Activated CD8-positive, alpha-beta T cell treated with anti-CD3 and anti-CD28 coated beads for 36 hours (primary cell): ENCODE measurements at places on chromosomes 5 and 9. TPM values are rescaled to one million over a fixed set of nuclear protein-coding genes. Genes with fewer than 3 reads are reported as not detected.

MAT2B gene
- total RNA-seq: 71.5 TPM

URM1 gene
- total RNA-seq: 56.3 TPM

CARTPT gene
- not detected for total RNA-seq

PFN3 gene
- not detected for total RNA-seq

DNA sequence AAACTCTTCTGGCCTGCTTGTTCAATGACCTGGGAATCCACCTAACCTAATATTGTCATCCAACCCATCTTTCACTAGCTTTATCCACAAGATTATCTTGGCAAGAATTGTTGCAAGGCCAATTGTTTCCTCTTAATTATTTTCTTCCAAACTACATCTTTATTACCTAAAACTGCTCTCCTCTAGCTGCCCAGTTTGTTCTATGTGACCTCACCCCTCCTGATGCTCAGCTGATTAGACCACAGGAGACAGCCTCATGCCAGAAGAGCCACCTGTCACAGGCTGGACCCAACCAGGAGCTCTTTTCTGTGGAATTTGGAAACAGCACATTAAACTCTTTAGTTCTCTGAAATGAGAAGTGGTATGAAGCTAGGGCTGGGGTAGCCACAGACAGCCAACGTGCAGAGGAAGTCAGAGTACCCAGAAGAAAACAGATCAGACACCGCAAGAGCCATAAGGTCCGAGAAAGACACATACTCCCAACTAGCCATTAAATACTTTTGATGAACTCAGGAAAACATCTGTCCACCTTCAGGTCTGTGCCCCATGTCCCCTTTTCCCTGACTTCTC, 12.0 kb downstream of the SAXO1 start:
- no peaks in the 10 kb centered on the region for H3K4me1 ChIP-seq
- H3K27ac ChIP-seq: no peak overlapping the region

DNA sequence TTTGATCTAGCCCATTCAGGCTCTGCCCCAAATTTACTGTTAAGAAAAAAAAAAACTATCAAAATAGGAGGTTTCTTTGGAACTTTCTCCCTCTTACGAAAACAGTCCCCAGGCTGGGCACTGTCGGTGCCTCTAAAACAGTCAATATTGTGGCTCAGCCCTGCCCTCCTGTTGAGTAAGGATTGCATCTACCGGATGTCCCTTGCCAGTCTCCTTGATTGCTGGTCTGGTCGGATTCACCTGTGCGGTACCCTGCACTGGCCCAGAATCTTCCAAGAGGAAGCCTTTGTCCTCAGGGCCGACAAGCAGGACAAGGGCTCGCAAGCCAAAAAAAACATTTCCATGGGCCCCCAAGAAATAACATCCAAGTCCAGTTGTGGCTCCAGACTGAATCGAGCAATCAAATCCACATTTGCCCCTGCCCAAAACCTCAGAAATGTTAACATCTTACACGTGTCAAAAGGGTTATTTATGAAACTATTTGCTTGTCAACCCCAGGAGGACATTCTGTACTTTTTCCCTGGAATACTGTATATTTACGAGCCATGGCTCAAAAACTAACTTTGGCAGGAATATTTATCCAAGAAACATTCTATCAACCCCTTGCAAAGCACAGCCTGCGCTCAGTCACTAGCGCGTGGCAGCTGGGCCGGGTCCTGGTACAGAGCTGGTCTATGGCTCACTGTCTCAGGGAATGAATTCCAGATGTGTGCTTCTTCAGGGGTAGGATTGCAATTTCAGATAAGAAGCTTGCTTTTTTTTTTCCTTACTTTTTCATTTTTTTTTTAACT, 129.2 kb upstream of the ADRA1B start:
- no peak for DNase-seq
- peaks cover 20% of the 10 kb centered on the region for H3K27me3 ChIP-seq
- no peak overlapping the region for H3K4me3 ChIP-seq
- H3K4me1 ChIP-seq: peaks cover 6% of the 10 kb centered on the region
- H3K27ac ChIP-seq: no peak overlapping the region

DNA sequence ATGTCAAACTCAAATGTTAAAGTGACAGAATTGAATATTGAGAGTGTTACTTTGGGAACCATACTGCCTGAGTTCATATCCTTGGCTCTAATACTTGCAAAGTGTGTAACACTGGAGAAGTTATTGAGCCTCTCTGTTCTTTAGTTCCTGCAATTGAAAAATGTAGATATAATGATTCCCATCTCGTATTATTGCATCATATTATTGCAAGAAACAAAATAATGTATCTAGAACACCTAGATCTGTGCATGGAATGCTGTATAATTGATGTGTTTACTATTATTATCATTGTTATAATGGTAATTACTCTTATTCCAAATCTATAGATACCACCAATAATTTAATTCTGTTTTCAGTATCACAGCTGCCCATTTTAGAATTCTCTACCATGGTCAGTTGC, 310.3 kb downstream of the GABRG2 start:
- no peak overlapping the region for H3K4me3 ChIP-seq
- H3K27me3 ChIP-seq: no peaks in the 10 kb centered on the region
- no peak overlapping the region for H3K27ac ChIP-seq
- no peaks in the 10 kb centered on the region for H3K4me1 ChIP-seq
- DNase-seq: no peak

DNA sequence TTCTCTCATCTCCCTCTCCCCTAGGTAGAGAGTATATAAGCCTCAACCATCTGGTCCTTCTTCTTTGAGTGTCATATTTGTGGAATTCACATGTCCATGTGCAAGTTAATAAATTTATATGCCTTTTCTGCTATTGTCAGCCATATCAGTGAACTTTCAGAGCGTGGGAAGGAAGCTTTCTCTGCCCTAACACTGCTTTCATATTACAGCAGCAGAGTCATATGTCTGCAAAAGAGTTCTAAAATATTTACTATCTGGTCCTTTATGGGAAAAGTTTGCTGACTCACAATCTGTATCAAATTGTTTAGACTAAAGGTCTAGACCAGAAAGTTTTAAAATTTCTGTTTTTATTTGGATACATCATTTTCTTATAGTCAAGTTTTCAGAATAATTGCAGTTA, 669.0 kb downstream of the LRRC70 start:
- no peaks in the 10 kb centered on the region for H3K4me1 ChIP-seq
- H3K27me3 ChIP-seq: no peaks in the 10 kb centered on the region
- H3K27ac ChIP-seq: no peak overlapping the region
- no peaks in the 10 kb centered on the region for H3K36me3 ChIP-seq
- H3K4me3 ChIP-seq: no peak overlapping the region

DNA sequence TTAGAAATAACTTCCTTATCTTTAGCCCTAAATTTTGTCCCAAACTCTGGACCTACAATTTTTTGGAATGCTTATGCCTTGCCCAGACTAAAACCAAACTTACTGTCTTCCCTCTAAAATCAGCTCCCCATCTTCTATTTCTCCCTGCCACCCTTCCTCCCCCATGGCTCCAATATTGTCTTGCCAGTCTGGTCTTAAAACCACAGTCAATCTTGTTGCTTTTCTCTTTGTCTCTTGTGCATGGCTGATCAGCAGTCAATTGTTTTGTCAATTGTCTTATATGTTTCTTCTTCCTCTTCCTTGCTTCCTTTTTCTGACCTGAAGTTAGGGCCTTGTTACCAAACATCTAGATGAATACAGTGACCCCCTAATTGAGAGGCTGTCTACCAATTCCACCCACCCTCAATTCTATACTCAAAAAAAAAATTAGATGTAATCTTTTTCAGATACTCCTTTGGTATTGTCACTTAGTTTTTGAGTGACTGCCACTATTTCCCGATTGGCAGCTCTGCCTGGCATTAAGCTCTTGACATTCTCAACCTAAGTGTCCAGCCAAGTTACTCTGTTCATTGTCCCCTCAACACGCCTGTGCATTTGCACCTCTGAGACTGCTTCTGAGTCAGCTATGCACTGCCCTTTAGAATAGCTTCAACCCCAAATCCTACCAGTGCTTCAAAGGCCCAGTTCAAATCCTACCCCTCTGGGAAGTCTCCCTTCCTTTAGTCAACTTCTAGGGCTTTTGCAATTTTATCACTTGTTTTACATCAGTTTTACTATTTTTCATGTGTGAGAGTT, 2.5 kb downstream of the PDCD1LG2 start:
- H3K27me3 ChIP-seq: no peaks in the 10 kb centered on the region
- no peak for DNase-seq
- H3K4me3 ChIP-seq: no peak overlapping the region
- H3K27ac ChIP-seq: no peak overlapping the region
- peaks cover 45% of the 10 kb centered on the region for H3K4me1 ChIP-seq

DNA sequence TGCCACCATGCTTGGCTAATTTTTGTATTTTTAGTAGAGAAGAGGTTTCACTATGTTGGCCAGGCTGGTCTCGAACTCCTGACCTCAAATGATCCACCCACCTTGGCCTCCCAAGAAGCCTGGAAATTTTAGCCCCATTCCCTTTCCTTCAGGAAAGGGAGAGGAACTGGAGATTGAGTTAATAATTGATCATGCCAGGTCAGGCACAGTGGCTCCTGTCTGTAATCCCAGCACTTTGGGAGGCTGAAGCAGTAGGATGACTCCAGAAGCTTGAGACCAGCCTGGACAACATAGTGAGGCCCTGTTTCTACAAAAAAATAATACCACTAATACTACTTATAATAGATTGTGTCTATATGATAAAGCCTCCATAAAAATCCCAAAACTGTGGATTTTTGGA, 124.6 kb downstream of the UNC13B start:
- H3K27ac ChIP-seq: no peak overlapping the region
- H3K36me3 ChIP-seq: no peaks in the 10 kb centered on the region
- no peaks in the 10 kb centered on the region for H3K4me1 ChIP-seq
- no peak overlapping the region for H3K4me3 ChIP-seq

DNA sequence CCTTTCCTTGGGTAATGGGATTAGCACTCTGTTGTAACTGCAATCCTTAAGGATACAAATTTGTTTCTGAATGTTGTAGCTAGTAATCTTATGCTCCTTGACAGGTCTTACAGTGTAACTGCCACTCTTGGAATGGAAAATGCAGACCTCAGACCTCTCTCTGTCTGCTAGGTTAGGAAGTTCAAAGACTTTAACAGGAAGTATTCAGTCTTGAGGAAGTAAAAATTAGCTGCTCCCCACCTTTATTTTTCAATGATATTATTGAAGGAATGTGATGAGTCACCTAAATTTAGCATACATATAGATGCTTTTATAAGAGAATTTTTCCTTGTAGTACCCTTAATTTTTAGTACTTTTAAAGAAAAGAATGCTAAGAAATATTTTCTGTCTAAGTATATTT, 71.5 kb downstream of the PAM start:
- H3K27me3 ChIP-seq: no peaks in the 10 kb centered on the region
- no peak overlapping the region for H3K4me3 ChIP-seq
- H3K27ac ChIP-seq: no peak overlapping the region
- no peak for DNase-seq
- H3K4me1 ChIP-seq: peaks cover 22% of the 10 kb centered on the region

GRCh38 chr9:108618906-108619550, 236.8 kb downstream of the ACTL7B start:
- no peak overlapping the region for H3K4me3 ChIP-seq
- no peak overlapping the region for H3K27ac ChIP-seq
- no peak for DNase-seq
- no peaks in the 10 kb centered on the region for H3K27me3 ChIP-seq

DNA sequence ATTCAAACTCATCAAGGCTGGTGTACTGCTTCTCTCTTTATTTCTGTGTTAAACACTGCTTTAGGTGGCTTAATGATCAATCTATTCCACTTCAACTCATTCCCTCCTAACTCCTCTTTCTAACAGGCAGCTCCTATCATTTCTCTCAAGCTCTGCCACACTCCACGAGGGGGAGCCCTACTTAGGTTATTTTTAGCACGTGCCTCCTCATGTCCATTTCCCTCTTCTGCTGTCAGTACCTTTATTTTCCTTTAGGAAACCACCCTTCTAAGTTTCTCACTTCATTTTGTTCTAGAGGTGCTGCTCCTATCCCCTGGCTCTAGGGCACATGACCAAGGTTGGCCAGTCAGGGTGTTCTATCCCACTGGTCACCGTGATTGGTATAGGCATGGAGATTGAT, 6.7 kb upstream of the BRINP1 start:
- no peak overlapping the region for H3K27ac ChIP-seq
- H3K36me3 ChIP-seq: no peaks in the 10 kb centered on the region
- H3K27me3 ChIP-seq: peaks cover 5% of the 10 kb centered on the region
- no peak overlapping the region for H3K4me3 ChIP-seq
- H3K4me1 ChIP-seq: no peaks in the 10 kb centered on the region

- H3K4me3 ChIP-seq: no peak overlapping the region
- H3K27me3 ChIP-seq: no peaks in the 10 kb centered on the region
- H3K27ac ChIP-seq: no peak overlapping the region
- H3K36me3 ChIP-seq: no peaks in the 10 kb centered on the region
- H3K4me1 ChIP-seq: no peaks in the 10 kb centered on the region
These were observed 756.4 kb upstream of the DMAC1 start for GRCh38 chr9:8555762-8556500.

DNA sequence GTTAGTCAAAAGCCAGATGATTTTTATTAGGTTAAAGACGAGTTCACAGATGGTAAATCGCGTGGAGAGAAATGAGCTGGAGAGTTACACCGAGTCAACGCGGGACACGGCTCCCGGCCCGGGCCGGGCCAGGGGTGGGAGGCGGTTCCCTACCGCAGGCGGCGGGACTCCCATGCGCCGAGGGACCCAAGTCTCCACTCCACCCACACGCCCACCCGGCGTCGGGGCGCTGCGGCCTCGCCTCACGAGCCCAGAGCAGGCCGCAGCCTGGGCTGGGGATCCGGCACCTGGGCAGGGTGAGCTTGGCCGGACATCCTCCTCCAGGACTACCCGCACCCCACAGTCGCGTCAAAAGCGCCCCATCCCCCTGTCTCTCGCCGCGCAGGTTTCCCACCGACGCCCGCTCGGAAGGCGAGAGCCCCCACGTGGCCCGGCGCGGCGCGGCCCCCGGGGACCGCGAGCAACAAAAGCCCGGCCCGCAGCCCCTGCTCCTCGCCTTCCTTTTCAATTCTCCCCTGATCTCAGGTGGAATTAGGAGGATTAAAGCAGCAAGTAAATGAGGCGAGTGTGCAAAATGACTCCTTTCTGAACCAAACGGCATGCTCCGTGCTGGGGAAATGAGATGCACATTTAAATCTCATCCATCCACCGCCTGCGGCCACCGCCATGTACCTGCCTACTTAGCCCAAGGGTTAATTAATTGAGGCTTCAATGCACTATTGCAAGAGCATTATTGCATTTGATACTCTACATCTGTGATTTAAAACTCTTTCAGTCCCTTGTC, 196.5 kb upstream of the TBCA start:
- DNase-seq: peak; percentile 35
- peaks cover 8% of the 10 kb centered on the region for H3K4me1 ChIP-seq
- no peak overlapping the region for H3K27ac ChIP-seq
- peak overlapping the region; percentile 49 for H3K4me3 ChIP-seq
